IMR-90 (cell line): ENCODE measurements at places on chromosomes 5 and 9.
A peak's percentile ranks its signal among the peaks of the same experiment; 100 is the strongest.

- peak; percentile 59 for DNase-seq
Measured at GRCh38 chr9:76562511-76562911, 103.5 kb downstream of the GCNT1 start.

- DNase-seq: no peak
Measured at GRCh38 chr9:137673886-137674285, 55.1 kb downstream of the EHMT1 start.

- DNase-seq: no peak
Measured at GRCh38 chr5:31413030-31413812, 118.7 kb downstream of the DROSHA start.

DNA sequence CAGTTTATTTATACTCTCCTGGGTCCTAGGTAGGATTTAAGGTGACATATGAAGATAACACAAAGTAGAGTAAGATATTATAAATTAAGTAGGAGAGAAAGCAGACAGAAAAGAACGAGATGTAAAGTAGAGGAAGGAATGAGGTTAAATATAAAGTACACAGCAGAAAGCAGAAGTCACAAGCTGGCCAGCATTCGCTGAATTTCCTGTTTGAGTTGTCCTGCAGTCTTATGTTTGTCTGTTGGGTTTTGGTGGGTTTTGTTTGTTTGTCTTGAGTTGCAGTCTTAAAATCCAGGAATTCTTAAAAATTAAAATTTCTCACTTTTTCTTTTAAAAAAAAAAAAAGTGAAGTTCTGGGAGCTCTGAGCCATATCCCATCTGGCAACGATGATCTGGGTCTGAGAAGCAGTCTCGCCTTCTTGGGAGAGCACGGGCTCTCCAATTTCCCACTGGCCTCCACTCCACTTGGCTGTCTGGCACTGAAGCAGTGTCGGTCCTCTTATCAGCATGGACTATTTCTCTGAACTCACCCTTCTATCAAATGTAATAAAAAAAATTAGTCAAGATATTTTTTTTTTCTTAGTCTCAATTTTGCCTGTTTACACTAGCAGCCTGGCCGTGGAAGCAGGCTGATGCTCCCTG lies 2.0 kb downstream of the S100Z start:
- no peak for DNase-seq

GRCh38 chr5:147743678-147744374 lies 38.7 kb downstream of the JAKMIP2 start:
- no peak for DNase-seq

- DNase-seq: peak; percentile 85
Measured at GRCh38 chr9:73132034-73132776, 19.5 kb upstream of the ANXA1 start.

DNA sequence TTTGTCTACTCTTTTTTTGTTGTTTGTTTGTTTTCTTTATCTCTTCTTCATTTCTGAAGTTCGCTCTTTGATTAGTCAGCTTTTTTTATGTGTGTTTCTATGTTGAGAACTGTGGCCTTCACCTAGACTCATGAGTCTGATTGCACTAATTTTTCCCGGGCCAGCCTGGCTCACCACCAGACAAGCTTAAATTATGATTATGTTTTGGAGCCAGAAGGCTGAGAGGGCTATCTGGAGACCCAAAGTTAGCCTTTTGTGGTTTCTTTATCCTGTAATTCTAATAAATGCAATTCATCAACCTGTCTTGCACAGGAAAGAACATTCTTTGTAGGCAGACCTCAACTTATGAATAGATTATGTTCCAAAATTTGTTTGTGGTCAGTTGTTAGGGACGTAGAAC lies 20.8 kb upstream of the ACTBL2 start:
- DNase-seq: no peak

- DNase-seq: peak; percentile 80
Measured at GRCh38 chr5:160230686-160231527, 1.6 kb downstream of the FABP6 start.

DNA sequence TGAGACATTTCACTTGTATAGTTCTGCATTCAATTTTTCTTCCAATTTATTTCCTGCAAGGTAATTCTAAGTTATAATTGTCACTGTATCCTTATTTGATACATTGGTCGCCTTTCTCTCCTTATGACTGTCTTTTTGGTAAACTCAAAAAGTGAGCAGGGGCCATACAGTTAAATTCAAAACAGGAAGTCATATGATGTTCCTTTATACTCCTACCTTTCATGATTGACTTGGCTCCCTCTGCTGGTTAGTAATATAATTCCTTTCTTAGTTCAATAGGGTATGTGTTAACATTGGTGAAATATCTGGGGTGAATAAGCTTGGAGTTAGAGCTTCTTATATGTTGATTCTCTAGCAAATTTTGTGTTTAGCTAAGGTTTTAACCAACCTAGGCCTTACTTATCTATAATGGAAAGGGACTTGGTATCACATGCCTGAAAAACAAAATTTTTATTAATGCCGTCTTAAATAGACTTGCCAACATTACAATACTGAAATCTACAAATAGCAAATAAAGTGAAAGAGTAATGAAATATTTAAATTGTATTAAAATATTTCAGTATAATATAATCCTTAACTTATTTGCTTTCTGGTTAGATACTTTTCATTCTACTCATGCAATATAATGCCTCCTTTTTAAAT lies 6.0 kb upstream of the NIPBL start:
- peak; percentile 70 for DNase-seq

DNA sequence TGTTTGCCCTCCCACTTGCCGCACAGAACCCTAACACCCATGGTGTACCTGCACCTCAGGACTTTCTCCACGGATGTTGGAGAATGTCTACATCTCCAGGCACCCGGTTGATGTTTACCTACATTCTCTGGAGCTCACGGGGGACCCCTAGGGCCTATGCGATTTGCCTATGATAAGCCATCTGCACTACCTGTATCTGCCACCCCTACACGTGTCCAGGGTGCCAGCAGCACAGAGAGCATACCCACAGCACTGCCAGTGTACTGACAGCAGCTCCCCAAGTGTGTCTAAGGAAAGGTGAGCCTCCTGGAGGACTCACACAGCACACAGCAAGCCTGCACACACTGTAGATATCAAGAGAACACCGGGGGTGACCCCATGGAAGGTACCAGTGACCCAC lies 31.3 kb upstream of the LMX1B start:
- DNase-seq: no peak

GRCh38 chr5:53831496-53831895 lies 271.1 kb downstream of the NDUFS4 start:
- DNase-seq: no peak

DNA sequence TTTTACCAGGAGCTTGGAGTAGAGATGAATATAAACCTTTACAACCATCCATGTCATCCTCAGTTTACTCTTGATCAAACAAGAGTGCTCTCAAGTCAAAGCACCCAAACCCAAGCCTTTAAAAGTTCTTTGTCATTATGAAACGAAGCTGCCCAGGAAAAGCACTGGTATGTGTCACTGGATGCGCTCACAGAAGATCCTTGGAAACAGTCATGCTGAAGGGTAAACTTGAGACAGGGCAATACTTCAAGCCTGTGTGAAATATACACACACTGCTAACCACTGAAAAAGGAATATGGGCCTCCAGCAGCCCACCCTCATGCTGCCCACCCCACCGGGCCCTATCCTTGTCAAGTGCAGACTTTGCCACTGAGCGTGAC lies 84.5 kb downstream of the PRRT1B start:
- DNase-seq: no peak
